ENCODE measurements at places on chromosomes 4 and X.

GRCh38 chr4:176927664-176928063, 134.9 kb upstream of the VEGFC start:
- no peak for DNase-seq

- DNase-seq: no peak
Observed at GRCh38 chr4:2245057-2245786, 3.3 kb upstream of the HAUS3 start.

- no peak for DNase-seq
Observed at GRCh38 chr4:175470131-175470530, 341.9 kb downstream of the GPM6A start.

GRCh38 chr4:5574386-5574785, 134.0 kb downstream of the EVC2 start:
- no peak for DNase-seq

GRCh38 chr4:59503731-59504130, 1696.4 kb upstream of the ADGRL3 start:
- no peak for DNase-seq

GRCh38 chr4:173318240-173318639, 15.9 kb downstream of the HMGB2 start:
- DNase-seq: no peak

DNA sequence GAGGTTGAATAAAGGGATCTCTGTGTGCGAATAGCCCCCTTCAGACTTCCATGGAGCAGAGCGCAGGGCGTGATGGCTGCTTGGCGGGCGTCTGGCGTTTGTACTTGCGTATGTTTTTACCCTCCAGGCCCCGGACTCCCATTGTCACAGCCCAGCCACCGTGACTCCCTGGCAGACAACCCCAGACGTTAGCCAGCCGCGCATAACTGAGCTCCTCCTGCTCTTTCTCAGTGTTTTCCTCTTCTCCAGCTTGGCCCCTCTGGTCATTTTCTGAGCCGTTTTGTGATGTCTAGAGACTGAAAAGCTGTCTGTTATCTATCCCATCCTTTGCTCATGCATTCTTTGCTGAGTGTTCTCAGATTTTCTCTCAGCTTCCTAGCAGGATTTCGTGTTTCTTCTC, 54.3 kb downstream of the IGFBP7 start:
- DNase-seq: no peak

GRCh38 chrX:44061968-44062614, 88.9 kb upstream of the NDP start:
- no peak for DNase-seq

- no peak for DNase-seq
Observed at GRCh38 chrX:24415921-24416320, 49.2 kb upstream of the PDK3 start.

GRCh38 chr4:17068392-17068791, 169.9 kb upstream of the LDB2 start:
- DNase-seq: no peak

- DNase-seq: no peak
Observed at GRCh38 chr4:185634066-185634652, 98.9 kb upstream of the PDLIM3 start.

DNA sequence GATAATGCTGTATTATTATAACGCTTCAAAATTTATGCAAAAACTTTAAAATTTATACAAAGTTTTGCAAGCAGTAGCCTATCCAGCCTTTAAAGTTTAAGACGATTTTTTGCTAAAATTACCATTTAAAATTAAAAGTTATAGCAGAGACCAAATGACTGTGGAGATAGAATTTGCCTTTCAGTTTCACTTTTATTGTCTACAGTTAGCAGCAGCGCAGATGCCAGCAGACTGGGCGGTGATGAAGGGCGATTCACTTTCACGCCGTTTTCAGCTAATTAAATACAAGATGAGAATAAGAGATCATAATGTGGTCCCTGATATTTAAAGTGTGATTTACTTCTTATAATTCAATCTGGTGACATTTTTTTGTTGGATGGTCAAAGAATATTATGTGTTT, 1381.5 kb upstream of the ADGRL3 start:
- peak; percentile 6 for DNase-seq

- DNase-seq: no peak
Observed at GRCh38 chrX:154541896-154542722, 4.5 kb downstream of the G6PD start.

DNA sequence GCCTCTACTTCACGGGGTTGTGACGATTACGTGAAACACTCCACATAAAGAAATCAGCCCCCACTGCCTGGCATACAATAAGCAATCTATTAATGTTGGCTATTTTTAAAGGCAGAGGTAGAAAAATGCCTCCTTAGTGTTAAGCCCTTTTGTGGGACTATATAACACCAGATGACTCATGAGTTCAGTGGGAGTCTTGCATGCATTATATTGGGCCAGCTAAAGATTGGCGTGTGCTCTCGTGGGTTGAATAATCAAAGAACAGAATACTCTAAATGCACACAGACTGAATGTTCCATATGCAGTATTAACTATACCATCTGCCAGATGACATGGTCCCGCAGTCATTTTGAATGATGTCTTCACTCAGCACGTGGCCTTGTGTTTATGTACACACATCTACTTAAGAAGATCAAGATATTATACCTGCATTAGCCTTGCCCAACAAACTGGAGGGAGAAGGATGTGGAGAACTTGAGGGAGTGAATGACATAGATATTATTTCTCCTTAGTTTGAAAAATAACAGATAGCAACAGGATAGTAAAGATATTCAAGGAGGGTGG, 85.0 kb upstream of the MYOZ2 start:
- no peak for DNase-seq

DNA sequence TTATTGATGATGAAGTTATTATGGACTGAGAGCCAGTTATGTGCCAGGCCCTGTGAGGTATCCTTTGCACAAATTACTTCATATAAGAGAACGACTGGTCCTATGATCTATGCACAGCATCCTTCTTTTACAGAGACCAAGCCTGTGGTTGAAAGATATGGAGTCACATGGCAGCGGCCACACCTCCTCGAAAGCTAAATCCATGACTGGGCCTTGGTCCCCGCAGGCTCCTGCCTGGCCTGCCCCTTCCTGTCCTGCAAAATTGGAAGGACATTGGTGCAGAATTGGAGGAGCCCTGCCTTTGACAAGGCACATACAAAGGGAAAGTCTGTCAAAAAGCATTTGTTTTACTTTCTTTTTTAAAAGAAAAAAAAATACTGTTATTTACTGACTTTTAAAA, 18.3 kb downstream of the SORBS2 start:
- no peak for DNase-seq

- peak; percentile 29 for DNase-seq
Observed at GRCh38 chr4:143189528-143189927, 4.8 kb downstream of the USP38 start.

Measured in naive B cell (primary cell).